Right lobe of liver (tissue), 6 donors: ENCODE measurements at places on chromosomes 6 and 20. TPM values are rescaled to one million over a fixed set of nuclear protein-coding genes. Genes with fewer than 3 reads are reported as not detected.
A peak's percentile ranks its signal among the peaks of the same experiment; 100 is the strongest.

Gene GJA1
- total RNA-seq: 1.9 TPM

DNA sequence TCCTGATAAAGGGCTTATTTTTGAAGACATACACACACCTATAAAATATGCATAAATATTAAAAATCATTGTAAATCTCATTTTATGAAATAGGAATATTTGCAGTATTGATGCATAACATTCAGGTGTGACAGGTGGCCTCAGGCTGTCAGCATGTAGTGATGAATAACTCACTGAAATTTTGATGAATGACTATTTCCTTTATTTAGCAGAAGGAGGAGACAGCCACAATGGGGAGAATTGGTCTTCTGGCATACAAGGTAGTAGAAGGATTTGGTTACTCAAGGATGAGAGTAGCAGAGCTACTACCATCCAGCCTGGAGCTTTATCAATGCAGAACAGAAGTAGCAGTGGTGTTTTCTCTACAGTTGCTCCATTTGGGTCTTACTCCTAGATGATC is 47.2 kb downstream of the RGS17 start:
- H3K4me1 ChIP-seq: no peaks in the 10 kb centered on the region
- no peak overlapping the region for H3K27ac ChIP-seq
- H3K36me3 ChIP-seq: no peaks in the 10 kb centered on the region

Gene E2F1
- total RNA-seq: 0.91 TPM

DNA sequence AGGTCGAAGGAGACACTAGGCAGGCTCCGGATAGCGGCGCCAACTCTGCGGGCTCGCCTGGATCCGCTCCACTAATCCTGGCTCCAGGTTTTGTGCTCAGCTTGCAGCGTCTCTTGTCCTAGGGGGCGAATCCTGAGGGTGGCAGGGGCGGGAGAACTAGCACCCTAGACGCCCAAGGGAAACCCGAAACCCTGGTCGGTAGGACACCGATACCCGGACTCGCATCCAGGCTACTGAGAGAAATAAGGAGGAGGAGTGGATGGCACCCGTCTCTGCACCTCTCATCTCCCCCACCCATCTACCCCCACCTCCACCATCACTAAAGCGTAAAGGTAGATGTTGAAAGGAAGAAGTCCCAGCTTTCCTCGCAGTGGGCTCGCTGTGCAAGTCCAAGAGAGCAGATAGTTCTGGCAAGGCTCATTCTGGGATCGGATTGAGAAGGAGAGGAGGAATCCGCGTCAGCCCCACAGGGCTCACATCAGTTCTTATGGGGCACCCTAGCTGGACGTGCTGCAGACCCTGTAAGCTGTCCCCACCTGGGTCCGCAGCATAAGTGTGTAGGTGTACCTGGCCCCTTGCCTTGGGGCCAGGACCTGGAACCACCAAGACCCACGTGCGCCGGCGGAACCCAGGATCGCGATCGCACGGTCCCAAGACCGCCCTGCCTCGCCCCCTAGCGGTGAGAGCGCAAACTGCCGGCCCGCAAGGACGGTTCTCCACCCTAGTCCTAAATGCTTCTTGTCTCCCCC is 6.9 kb downstream of the SLC32A1 start:
- peaks cover 51% of the 10 kb centered on the region for H3K27me3 ChIP-seq
- DNase-seq: peak; percentile 78
- no peak overlapping the region for H3K27ac ChIP-seq
- H3K4me1 ChIP-seq: no peaks in the 10 kb centered on the region
- no peaks in the 10 kb centered on the region for H3K36me3 ChIP-seq
- H3K4me3 ChIP-seq: no peak overlapping the region

GRCh38 chr20:1778338-1778737 is 116.9 kb upstream of the SIRPA start:
- H3K27ac ChIP-seq: no peak overlapping the region

DNA sequence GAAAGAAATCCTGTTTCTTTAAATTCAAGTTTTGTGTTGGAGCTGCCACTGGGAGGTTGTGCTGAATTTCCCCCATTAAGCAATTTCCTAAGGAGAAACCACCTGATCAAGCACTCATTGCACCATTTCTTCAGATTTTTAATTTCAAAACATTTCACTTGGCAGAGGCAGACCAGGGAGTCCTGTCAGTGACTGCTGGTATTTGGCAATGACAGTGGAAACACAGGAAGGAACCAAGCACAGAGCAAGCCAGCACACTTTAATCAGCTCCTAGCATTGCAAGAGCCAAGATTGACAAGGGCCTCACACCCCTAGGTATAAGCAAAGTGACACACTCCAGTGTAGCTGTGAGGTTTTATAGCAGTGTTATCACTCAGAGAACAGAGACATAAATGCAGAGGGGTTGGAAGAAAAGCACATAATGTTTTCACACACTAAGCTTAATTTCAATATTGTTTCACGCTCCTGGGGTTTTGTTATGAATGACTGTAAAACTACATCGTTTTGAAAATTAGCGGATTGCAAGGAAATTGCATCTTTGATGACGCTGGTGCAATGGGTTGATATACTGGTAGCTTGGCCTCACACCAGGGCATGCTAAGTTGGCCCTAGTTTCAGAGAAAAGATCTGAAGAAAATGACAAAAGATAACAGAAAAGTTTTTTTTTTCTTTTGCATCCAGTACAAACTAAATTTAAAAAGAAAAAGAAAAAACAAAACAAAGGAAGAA is 768.4 kb downstream of the TFAP2A start:
- H3K4me1 ChIP-seq: no peaks in the 10 kb centered on the region
- H3K27me3 ChIP-seq: no peaks in the 10 kb centered on the region
- H3K36me3 ChIP-seq: no peaks in the 10 kb centered on the region
- DNase-seq: no peak
- no peak overlapping the region for H3K4me3 ChIP-seq
- no peak overlapping the region for H3K27ac ChIP-seq

DNA sequence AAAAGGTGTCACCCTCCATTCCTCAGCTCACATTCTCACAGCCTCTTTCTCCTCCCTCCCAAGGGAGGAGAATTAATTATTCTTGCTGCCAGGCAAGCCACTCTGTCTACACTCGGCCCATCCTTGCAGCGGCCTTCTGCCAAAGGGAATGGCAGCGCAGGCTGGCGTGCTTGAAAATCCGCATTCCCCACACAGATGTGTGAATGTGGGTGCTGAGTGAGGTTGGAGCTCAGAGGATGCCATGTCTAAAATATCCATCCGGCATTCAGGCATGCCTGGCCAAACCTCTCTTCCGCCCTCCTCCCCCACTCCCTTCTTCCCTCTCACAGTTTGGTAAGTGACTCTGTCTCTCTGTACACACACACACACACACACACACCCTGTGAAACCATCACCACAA is 27.7 kb downstream of the PNPLA1 start:
- H3K4me3 ChIP-seq: no peak overlapping the region
- no peak for DNase-seq
- H3K27ac ChIP-seq: no peak overlapping the region
- no peaks in the 10 kb centered on the region for H3K36me3 ChIP-seq
- H3K4me1 ChIP-seq: no peaks in the 10 kb centered on the region
- H3K27me3 ChIP-seq: no peaks in the 10 kb centered on the region

- H3K4me1 ChIP-seq: no peaks in the 10 kb centered on the region
- H3K36me3 ChIP-seq: no peaks in the 10 kb centered on the region
- H3K27ac ChIP-seq: no peak overlapping the region
- DNase-seq: no peak
- no peaks in the 10 kb centered on the region for H3K27me3 ChIP-seq
Observed at GRCh38 chr20:152131-152530, 5.1 kb upstream of the DEFB127 start.

- H3K27ac ChIP-seq: no peak overlapping the region
- H3K27me3 ChIP-seq: no peaks in the 10 kb centered on the region
- H3K4me3 ChIP-seq: no peak overlapping the region
- H3K36me3 ChIP-seq: no peaks in the 10 kb centered on the region
- no peak for DNase-seq
Observed at GRCh38 chr6:167441715-167442206, 116.9 kb downstream of the TTLL2 start.

- H3K4me3 ChIP-seq: no peak overlapping the region
- H3K4me1 ChIP-seq: no peaks in the 10 kb centered on the region
Observed at GRCh38 chr6:161349886-161350285, 76.0 kb upstream of the AGPAT4 start.

Gene XKR7
- not detected for total RNA-seq

Gene SAMD5
- 9.5 TPM for total RNA-seq

DNA sequence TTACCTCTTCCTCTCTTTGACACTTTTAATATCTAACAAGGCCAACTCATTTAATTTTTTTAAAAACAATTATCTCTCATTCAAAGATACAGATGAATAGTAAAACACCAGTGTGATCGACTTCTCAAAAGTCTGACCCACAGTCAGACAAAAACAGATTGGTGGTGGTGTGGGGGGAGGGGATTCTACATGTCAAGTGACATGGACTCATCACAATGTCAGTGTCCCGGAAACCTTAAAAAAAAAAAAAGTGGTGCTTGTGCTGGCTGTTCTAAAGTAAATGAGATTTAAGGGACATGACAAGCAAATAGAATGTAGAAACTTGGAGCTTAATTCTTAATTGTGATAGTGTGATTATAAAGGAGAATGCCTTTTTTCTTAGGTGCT is 16.3 kb upstream of the RFPL4B start:
- no peaks in the 10 kb centered on the region for H3K27me3 ChIP-seq
- no peaks in the 10 kb centered on the region for H3K4me1 ChIP-seq
- DNase-seq: no peak
- no peaks in the 10 kb centered on the region for H3K36me3 ChIP-seq
- H3K4me3 ChIP-seq: no peak overlapping the region

Gene TGM3
- 0.15 TPM for total RNA-seq

- no peak overlapping the region for H3K4me3 ChIP-seq
- no peaks in the 10 kb centered on the region for H3K27me3 ChIP-seq
- DNase-seq: no peak
- H3K36me3 ChIP-seq: no peaks in the 10 kb centered on the region
- no peak overlapping the region for H3K27ac ChIP-seq
Observed at GRCh38 chr20:38579921-38580320, 1.1 kb upstream of the ADIG start.

GRCh38 chr20:49685161-49685601 is 28.5 kb downstream of the B4GALT5 start:
- H3K36me3 ChIP-seq: no peaks in the 10 kb centered on the region
- no peaks in the 10 kb centered on the region for H3K27me3 ChIP-seq
- no peak for DNase-seq
- peaks cover 82% of the 10 kb centered on the region for H3K4me1 ChIP-seq
- H3K4me3 ChIP-seq: no peak overlapping the region

GRCh38 chr6:28597217-28597835 is 71.6 kb downstream of the GPX5 start:
- no peak for DNase-seq
- H3K4me3 ChIP-seq: no peak overlapping the region
- no peaks in the 10 kb centered on the region for H3K4me1 ChIP-seq
- H3K27ac ChIP-seq: no peak overlapping the region
- H3K36me3 ChIP-seq: no peaks in the 10 kb centered on the region
- peaks cover 21% of the 10 kb centered on the region for H3K27me3 ChIP-seq
